Ureter (tissue), 1 donor: ENCODE measurements at places on chromosomes 6 and 20. TPM values are rescaled to one million over a fixed set of nuclear protein-coding genes. Genes with fewer than 3 reads are reported as not detected.

DNA sequence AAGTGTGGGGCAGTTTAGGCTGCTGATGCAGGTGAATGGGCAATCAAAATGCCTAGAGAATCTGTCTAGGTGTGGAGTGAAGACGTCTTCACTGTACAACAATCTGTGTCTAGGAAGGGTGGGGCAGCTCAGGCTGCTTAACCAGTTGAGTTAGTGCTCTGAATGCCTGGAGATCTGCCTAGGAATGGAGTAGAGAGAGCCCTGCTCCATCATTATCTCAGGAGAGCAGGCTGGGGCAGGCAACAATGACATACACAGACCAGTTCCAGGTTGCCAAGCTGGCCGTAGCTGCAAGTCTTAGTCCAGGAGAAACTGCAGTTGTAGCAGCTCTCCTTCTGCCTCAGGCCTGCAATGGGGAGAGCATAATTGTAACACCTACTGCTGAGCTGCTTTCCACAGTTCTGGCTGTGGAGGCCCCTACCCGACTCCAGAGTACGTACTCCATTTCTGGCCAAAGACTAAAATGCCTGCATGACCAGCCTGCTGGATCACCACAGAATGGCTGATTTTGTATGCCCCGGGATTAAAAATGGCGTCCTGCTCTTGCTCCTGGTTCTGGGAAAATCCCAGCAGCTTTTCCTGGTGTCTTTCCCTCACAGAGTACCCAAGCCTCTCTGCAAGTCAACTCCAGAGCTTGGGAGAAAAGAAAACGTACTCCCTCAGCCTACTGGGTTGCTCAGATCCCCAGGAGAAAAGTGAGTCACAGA lies 545.4 kb downstream of the ADGRB3 start:
- DNase-seq = no peak

The FLOT1 gene
- total RNA-seq = 133 TPM

- DNase-seq = no peak
Observed at GRCh38 chr6:26311012-26311384, 54.0 kb upstream of the BTN3A2 start.

DNA sequence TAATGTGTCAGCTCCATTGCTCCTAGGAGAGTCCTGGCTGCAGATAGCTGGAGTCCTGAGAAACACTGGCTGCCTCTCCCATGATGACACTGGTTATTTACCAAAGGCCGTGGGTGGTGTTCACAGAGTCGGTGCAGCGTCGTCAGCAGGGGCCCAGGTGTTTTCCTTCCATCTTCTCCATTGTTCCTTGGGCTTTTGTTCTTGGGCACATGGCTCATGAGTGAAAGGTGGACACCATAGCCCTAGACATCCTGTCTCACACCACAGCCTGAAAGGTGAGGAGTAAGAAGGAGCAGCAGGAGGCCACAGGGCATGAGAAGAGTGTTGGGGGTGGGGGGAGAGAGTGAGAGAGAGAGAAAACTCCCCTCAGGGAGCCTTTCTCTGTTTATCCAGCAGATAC lies 9.1 kb downstream of the CST5 start:
- no peak for DNase-seq

DNA sequence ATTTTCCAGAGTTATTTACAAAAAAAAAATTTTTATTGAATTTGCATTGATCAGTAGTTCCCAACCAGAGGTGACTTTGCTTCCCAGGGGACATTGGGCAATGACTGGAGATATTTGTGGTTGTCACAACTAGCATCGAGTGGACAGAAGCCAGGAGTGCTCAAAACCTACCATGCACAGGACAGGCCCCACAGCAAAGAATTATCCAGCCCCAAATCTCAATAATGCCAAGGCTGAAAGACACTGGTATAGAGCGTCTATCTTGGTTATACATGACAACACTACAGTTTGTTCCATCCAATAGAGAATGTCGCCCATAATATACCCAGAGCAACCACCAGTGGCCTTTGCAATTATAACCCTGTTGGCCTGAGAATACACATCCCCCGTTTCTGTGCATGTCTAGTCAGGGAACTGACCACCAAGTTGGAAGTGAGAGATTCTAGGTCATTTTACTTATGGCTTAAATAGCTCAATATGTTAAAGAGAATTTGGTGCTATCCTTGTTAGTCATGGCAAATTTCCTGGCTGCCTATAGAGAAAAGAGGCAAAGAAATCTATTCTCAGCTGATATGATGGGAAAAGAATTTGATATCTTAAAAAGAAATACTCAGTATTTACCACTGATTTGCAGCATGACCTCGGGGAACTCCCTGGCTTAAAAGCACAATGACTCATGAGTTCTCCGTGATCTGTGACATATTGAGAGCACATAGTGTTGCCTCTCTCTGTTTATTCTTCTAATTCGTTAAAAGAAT lies 76.0 kb upstream of the ADTRP start:
- no peak for DNase-seq

The CCN5 gene
- total RNA-seq = 1.1 TPM

- no peak for DNase-seq
Observed at GRCh38 chr6:1778686-1779235, 169.0 kb downstream of the FOXC1 start.

The WFDC12 gene
- total RNA-seq = not detected

The SAMD5 gene
- 4.8 TPM for total RNA-seq

DNA sequence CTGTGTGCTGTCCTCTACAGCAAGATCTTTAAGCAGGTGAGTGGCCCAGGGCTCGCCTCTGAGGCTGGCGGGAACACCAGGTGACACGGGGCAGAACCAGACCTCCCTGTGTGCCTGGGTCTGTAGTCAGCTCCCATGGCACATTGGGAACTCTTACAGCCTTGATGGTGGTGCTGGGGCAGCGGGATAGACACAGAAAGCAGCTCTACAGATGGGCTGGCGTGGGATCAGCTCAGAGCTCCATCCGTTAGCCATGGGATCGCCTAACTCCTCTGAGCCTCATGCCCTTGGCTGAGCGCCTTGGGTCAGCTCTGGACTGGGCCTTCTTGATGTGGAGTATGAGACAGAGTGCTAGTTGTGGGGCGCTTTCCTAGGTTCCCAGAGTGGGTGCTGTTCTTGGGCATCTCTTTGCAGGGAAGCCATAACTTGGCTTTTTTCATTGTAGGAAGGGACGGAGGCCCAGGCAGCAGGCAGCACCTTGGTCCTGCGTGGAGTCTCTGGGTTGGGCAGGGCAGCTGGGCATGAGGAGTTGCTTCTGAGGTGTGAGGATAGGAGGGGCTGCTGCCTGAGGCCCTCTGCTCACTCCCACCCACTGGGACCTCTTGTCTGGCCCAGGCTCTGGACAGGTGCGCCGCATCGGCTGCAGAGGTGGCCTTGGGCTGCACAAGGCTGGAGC lies 51.3 kb downstream of the EFCAB8 start:
- no peak for DNase-seq

DNA sequence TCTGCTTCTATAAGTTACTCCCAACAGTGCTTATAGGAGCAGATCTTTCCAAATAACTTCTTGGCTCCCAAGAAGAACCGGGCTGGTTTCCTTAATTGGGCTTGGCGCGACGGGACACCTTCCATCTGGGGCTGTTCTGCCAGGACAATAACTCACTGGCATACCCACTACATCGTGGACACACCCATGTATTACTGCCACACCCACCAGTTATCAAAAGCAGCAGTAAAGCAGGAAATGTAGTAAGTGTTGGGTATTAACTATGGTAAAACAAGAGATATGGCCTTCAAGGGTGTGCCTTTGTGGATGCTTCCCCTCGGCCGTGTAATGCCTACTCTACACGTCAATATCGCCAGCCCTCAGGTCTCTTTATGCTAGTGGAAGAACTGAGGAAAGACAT lies 24.7 kb downstream of the CNKSR3 start:
- no peak for DNase-seq

DNA sequence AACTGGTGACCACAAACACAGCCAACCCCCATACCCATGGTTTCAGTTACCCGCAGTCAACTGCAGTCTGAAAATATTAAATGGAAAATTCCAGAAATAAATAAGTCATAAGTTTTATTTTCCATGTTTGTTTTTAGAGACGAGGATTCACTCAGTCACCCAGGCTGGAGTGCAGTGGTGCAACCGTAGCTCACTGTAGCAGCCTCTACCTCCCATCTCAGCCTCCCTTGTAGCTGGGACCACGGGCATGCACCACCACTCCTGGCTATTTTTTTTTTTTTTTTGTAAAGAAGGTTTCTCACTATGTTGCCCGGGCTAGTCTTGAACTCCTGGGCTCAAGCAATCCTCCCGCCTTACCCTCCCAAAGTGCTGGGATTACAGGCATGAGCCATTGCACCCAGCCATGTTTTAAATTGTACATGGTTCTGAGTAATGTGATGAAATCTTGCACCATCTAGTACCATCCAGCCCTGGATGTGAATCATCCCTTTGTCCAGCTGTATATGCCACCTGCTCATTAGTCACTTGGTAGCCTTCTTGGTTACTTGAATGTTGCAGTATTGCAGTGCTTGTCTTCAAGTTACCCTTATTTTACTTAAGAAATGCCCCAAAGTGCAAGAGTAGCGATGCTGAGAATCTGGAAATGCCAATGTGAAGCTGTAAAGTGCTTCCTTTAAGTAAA lies 14.5 kb downstream of the CSNK2A1 start:
- DNase-seq = no peak

- peak; percentile 93 for DNase-seq
Observed at GRCh38 chr6:93419304-93420162, at the start of gene EPHA7. TSS of gene EPHA7 (minus strand) at chr6:93419559. CDS start at chr6:93419341, 218 bp downstream.

DNA sequence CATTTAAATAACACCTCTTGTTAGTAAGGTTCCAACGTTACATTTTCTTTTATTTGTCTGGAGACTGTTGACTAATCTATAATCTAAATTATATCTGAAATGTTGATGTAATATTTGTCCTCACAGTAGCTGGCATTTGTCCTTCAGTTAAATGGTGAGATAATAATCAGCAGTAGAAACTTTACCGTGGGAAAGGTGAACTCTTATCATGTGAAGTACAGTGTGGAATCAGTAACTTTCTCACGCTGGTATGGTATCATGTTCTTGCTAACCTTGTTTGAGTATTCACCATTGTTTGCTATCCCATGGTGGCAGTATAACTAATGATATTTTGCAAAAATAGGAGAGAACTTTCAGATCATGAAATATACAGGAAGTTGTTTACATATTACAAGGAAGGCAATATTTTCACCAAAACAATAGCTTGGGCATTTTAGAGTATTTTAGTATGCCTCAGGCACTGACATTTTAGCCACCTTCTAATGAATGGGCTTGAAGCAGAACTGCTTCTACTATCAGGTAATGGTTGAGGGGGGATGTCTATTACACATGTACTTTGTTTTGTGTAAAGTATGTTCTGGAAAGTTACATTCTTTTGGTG lies 4.8 kb downstream of the GMNN start:
- no peak for DNase-seq

DNA sequence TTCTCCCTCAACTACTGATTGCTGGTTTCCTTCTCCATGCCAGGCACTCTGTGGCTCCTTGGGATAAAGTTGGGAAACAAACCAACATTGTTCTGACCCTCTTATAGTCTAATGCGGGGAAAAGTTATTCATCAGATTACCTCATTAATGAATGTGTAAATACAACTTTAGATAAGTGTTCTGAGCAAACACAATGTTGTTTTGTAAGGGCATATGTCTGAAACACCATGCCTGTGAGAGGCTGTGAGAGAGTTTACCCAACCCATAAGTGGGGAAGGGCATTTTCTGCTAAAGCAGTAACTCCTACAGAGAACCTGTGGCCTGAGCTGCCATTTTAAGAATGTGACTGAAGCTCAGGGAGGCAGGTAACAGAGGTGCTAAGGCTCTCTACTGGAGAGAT lies 283.5 kb downstream of the KHDC1L start:
- DNase-seq = no peak

The IL17A gene
- total RNA-seq = not detected

The MAP1LC3A gene
- total RNA-seq = 36.2 TPM

The BTN1A1 gene
- not detected for total RNA-seq

- no peak for DNase-seq
Observed at GRCh38 chr6:109799664-109800063, 108.6 kb downstream of the FIG4 start.

DNA sequence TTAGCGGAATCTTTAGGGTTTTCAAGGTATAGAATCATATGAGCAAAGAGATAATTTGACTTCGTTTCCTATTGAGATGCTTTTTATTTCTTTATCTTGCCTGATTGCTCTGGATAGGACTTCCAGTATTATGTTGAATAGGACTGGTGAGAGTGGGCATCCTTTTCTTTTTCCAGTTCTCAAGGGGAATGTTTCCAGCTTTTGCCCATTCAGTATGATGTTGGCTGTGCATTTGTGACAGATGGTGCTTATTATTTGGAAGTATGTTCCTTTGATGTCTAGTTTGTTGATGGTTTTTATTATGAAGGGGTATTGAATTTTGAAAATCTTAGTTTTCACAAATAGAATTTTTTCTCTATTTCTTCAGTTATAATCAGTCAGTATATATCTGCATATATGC lies 656.6 kb upstream of the MAP3K7 start:
- DNase-seq = no peak

DNA sequence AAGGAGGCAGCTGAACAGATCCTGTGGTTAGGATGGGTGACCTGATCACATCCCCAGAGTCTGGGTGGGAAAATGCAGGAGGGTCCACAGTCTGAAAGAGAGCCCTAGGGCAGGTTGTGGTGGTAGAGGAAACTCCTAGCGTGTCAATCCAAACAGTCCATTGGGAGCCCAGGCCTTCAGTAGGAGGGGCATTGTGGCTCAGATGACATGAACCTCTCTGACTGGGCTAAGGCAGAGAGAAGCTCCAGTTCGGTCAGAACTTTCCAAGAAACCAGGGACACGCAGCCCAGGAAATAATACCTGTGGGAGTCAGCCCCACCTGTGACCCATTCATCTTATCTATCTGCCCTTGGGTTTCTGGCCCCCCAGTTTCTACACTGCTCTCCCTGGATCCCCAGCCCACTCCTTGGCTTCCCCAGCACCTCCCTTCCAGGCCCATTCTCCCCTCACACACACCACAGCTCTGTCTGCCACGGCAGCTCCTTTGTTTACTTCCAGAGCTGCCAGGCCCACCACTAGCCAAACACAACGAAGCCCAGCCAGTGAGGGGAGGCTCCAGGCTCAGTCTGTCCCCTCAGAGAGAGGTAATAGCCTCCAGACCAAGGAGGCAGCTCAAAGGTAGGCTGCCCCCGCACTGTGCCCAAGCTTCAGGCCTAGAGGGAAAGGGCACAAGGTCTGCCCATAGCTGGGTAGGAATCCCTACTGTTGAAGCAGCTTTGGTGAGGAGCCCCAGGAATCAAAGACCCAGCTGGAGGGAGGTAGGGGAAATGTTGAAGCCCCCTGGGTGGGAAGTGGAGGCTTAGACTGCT lies 6.2 kb downstream of the GDF5 start:
- no peak for DNase-seq

- no peak for DNase-seq
Observed at GRCh38 chr6:95777338-95777737, 200.0 kb downstream of the MANEA start.

The PI3 gene
- total RNA-seq = 1.7 TPM
